T-helper 17 cell (primary cell): ENCODE measurements at places on chromosomes 2 and 18.

- no peak for DNase-seq
Observed at GRCh38 chr2:103161456-103162289, 399.8 kb downstream of the TMEM182 start.

DNA sequence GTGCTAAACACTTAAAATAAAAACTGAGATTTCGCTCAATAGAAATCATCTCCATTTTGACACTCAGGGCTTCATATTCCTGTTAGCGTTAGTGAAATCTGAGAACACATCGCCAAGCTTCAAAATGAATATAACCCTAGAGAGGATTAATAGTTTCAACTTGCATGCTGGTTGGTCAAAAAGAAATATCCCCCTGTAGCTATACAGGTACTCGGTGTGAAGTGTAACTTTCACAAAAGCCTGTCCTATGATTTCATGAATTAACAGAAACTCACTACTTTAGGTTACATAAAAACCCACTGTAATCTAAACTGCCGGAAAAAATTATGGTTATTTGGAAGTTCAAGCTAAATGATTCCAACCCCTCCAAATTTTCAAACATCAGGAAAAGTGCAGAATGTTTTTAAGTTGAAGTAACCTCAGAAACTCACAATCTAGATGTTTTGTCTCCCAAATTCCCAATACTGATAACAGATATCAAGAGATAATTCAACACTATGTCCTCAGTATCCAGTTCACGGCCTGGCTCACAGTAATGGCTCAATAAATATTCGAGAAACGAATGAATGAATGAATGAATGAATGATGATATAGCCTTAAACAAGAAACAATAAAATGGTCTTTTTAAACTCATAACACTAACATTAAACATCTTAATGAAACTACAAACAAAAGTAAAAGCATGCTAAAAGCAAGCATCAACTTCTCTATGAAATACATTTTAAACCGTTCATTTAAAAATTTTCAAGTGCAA is 2.5 kb downstream of the TLK1 start:
- no peak for DNase-seq

DNA sequence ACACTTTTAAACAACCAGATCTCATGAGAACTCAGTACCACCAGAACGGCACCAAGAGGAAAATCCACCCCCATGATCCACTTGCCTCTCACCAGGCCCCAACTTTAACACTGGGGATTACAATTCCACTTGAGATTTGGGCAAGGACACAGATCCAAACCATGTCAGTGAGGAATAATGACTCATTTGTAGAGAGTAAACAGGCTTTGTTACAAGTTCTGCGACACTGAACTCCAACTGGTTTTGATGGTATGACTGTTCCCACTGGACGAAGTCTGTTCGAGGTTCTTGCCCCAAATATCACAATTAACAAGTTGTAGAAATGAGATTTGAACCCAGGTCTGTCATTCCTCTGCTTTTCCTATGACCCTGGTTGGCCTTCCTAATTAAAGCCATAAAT is 718.1 kb upstream of the ID2 start:
- no peak for DNase-seq

DNA sequence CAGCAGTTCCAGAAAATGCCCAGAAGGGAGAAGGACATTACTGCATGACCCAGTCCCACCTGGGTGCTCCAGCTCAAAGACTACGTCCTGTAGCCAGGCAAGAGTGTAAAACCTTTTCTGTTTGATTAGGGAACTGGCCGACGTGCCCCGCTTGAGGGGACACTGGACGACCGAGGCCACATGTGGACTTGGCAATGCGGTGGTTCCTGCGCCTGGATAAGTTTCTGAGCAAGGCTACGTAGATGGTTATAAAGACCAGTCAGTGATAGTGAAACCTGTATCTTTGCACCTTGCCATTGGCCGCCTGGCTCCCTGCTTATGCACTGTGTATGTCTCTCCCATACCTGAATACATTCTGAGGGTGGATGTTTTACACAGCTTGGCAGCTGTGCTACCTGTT is 567.0 kb upstream of the CRIM1 start:
- no peak for DNase-seq

GRCh38 chr2:151729415-151729811 is 4.9 kb downstream of the NEB start:
- no peak for DNase-seq

DNA sequence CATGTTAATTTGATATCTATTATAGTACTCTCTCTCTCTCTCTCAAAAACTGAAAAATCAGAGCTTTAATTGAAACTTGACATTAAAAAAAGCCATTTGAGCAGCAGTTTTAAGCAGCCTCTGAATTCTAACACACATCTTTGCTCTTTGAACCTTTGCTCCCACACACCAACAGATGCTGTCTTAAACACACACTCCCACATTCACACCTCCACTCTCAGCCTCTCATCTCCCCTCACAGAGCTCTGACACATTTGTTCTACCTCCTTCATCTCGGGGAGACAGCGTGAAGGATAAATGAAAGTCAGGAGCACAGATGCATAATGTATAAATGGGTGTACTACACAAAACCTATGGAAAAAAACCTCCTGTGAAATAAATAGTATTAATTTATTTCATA is 95.2 kb downstream of the NAB1 start:
- DNase-seq: no peak

GRCh38 chr2:159013103-159013502 is 44.7 kb downstream of the TANC1 start:
- DNase-seq: no peak

DNA sequence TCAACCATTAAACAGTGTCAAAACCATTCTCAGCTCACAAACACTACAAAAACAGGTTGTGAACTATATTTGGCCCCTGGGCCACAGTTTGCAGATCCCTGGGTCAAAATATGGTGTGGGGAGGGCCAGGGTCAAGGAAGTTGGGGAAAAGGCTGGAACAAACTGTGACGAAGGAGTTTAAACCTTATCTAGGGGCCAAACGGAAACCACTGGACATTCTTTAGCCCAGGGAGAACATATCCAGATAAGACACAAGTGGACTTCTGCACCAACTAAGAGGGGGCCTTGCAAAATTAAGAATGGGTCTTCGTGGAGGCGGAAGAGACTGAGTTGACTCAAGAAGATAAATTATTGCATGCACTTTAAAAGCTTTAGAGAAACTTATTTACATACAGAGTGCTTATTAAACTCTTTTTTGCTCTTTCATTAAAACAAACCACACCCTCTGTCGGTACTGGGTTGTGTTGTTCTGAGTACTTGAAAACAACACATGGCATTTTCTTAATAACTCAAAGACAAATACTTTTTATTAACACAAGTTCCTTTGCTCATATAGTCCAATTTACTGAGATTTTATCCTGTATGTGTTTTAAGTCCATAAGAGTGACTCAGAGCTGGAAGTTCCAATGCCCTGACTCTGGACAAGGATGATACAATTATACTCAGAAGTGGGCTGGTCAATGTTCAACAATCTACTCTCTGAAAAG is 5.3 kb upstream of the ASAP2 start:
- DNase-seq: no peak

DNA sequence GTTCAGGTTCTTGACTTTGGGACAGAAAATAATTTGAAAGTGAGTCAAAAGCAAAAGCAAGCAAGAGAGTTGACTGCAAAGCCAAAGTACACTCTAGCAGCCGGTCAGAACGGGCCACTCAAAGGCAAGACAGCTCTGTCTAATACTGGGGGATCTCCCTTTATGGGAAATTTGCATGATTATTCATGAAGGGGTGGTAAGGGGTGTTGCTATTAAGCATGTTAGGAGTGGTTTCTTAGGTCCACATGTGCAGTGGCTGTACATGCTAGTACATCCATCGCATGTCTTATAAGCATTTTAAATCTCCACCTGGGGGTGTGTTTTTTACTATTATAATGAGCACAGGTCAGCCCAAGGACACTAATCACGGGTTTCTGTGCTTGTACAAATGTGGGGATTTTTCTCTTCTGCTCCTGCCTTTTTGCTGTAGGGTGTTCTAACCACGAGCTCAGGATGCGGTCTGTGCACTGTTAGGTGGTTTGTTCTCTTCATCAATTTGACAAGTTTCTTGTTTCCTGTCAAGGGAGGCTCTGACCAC is 60.2 kb upstream of the SPP2 start:
- peak; percentile 44 for DNase-seq

GRCh38 chr18:79871481-79872091 is 73.8 kb downstream of the KCNG2 start:
- DNase-seq: no peak

DNA sequence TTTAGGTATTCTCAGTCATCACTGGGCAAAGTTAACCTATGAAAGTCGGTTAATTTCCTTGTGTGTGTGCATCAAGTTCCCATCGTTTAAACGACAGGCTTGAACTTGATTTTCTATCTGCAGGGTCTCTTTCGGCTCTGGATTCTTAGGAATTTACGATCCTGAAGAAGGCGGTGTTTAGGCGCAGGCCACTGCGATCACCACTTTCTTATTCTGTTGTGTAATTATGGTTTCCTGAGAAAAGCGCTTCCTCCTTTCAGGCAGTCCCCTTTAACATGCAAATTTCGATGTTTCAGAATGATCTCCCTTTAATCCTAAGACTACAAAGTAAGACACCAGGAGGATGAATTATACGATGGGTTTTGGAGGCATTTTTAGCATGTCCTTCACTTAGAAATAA is 27.9 kb upstream of the MBP start:
- DNase-seq: no peak

DNA sequence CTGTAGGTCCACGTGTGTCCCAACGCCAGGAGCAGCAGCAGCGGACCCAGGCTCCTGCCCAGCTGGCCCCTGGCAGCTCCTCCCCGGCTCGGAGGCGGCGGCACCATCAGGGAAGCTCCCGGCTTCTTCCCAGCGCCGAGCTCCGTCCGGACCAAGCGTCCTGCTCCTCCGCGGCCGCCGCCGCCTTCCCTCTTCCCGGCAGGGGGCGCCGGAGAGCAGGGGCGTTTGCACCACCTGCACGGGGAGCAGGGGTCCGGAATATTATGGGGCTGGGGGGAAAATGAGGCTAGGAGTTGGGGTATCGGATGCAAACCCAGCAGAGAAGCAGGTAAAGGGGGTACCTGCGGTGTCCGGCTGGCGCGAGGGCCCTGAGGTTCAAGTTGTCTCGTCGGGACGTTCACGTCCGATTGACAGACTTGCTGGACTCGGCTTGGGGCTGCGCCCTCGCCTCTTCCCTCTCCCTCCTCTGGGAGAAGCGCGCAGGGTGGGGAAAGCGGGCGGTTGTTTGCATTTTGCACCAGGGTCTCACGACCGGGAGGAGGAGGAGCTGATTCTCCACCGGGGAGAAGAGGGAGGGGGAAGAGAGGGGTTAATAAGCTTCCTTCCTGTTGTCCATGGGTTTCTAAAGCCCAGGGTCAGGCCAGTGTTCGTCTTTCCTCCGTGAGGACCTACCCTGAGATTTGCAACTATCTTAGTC is at the start of gene CCBE1:
TSS of gene CCBE1 (minus strand) at position 188 of the 697 bp plus-strand sequence.
- DNase-seq: no peak

GRCh38 chr2:172606285-172606684 is 50.4 kb downstream of the PDK1 start:
- DNase-seq: no peak

- DNase-seq: no peak
Observed at GRCh38 chr2:115480741-115481140, 1038.3 kb downstream of the DPP10 start.

DNA sequence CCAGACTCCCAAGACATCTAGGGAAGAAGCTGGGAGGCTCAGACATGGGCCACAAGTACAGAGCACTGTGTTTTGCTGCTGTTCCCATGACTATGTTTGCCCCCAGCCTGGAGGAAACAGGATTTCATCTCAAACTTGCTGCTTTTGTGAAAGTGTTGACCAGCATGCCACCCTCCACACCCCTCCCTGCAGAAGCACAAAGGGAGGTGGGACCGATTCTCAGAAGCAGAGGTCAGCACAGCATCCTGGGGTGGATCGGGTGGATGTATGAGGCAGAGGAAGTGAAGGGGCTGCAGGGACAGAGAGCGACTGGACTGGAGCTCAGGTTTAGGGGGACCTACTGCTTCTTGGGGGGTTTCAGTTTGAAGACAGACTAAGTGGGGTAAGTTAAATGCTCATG is 209.2 kb downstream of the ZNF516 start:
- no peak for DNase-seq

GRCh38 chr2:1282552-1282951 is 130.7 kb upstream of the TPO start:
- DNase-seq: no peak

DNA sequence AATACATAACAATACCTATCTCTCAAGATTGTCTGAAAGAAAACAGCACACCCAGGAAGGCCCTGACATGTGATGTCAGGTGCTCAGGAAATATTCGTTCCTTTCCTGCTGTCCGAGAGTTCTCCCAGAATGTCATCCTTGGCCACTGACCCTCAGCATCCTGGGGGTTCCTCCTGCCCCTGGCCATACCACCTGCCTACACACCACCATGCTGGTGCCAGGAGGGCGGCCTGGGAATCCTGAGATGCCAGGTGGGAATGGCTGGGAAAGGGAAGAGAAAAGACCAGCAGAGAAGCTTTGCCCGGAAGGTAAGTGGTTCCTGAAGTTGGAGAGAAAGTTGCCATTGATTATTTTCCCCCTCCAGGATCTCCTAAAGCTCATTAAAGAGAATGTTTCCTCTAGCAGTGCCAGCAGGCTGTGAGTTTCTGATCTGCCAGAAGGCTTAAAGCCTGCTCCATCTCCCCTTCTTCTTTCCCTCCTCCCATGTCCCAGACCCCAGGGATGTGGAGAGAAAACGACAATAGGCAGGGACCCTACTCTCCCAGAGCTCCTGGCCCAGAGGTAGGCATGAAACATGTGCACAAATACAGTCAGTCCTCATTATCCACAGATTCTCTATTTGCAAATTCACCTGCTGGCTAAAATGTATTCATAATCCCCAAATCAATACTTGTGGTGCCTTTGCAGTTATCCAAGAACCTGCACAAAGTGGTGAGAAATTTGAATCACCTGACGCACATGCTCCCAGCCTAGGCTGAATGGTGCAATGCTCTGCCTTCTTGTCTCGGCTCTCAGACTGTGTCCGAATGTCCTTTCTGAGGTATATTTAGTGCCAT is 147.1 kb upstream of the MYCN start:
- DNase-seq: no peak

- DNase-seq: no peak
Observed at GRCh38 chr2:43218155-43218701, 8.2 kb downstream of the ZFP36L2 start.

GRCh38 chr18:64278026-64278425 is 129.1 kb upstream of the LINC00305 start:
- DNase-seq: no peak

GRCh38 chr2:71691747-71692441 is 238.5 kb downstream of the DYSF start:
- no peak for DNase-seq

DNA sequence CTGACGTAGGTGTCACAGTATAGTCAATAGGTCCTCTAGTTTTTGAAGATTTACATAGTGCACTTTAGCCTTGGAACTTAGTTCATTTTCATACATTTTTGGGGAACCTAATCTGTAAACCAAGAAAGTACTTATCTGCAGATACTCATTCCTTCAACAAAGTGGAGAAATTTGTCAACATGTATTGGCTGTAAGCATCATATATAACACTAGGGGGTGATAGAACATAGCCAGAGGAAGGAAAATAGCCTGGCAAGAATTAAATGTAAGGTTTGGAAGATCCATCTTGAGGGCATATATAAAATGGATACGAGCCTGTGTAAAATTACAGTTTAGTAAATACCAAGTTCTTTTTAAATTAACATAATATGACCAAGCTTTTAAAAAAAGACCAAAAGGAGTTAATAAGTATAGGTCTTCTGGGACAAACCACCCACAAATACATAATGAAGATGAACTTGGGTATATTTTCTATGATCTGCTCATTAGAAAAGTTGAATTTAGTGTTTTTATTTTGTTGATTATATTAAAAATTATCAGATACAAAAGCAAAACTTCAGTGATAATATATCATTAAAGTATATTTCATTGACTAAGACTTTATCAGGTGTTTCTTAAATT is 18.2 kb downstream of the RPL37A start:
- DNase-seq: no peak
